ENCODE measurements at places on chromosomes 5 and 9. TPM values are rescaled to one million over a fixed set of nuclear protein-coding genes. Genes with fewer than 3 reads are reported as not detected.

DNA sequence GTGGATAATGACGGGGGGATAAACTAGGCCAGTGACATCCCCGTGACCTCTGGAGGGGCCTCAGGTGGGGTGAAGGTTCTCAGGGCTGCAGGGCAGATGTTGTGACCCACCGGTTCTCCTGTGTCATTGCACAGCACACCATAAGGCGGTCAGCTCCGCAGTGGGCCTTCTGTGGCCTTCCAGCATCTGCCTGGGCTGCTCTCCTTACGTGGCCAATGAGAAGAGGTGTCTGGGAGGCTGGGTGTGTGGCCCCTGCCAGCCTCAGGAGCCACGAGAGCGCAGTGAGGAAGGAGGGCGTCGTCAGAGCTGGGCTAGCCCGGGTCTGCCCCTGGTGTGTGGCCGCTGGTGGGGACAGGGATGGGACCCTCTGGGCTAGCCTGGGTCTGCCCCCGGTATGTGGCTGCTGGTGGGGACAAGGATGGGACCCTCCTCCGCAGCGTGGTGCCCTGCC lies 48.7 kb downstream of the COL5A1 start:
- no peak for DNase-seq

DNA sequence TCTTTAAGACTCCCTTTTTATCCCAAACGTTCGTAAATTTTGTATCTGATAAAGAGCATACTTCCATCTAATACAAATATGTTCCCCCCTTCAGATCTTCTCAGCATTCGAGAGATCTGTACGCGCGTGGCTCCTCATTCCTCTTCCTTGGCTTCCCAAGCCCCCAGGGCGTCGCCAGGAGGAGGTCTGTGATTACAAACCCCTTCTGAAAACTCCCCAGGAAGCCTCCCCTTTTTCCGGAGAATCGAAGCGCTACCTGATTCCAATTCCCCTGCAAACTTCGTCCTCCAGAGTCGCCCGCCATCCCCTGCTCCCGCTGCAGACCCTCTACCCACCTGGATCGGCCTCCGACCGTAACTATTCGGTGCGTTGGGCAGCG lies 19.9 kb downstream of the CDKN2A start:
- DNase-seq = no peak

DNA sequence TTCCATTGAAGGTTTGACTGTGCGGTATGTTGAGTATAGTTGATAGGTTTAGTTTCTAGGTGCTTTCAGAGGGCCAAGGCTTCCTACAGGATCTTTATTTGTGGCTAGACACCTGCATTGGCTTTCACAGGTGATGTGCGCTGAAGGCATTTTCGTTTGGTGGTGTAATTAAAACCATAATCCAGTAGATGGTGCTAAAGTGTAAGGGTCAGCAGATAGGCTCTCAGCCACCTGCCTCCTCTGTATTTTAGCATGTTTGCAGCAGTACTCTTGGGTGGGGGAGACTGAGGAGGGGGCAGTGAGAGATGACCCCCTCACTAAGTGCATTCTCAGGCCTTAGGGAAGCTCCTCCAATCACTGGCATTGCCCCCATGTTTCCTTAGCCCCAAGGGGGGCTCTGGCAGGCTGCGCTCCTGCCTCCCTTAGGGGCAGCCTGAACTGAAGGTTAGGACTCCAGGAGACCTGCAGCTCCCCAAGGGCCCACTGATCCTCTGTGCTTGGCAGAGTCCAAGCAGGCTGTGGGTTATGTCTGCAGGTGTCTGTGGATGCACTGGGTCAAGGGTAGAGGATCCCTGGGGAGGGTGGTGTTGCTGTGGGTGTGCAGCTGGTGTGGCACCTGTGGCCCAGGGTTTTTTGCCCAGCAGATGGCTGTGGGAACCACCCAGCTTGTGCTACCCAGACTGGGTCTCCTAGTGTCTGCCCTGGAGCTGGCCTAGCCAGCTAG lies 23.4 kb downstream of the CDK20 start:
- DNase-seq = no peak

- DNase-seq = no peak
Observed at GRCh38 chr5:2756211-2757152, 5.0 kb upstream of the IRX2 start.

DNA sequence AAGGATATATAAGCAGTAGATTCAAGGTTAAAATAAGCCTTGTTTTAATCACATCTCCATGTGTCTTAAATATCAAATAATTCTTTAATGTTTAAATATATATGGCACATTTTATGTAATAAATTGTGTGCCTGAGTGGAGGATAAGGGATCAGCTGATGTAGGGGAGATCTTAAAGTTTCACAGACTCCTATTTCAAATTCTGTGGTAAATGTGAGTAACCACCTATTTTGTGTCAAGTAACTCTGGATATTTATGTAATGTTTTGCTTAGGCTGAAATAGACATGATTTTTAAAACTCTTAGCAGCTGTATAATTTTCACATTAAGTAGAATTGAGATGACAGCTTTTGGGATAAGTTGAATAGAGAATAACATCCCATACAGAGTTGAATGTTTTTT lies 41.3 kb upstream of the ITGA2 start:
- no peak for DNase-seq

DNA sequence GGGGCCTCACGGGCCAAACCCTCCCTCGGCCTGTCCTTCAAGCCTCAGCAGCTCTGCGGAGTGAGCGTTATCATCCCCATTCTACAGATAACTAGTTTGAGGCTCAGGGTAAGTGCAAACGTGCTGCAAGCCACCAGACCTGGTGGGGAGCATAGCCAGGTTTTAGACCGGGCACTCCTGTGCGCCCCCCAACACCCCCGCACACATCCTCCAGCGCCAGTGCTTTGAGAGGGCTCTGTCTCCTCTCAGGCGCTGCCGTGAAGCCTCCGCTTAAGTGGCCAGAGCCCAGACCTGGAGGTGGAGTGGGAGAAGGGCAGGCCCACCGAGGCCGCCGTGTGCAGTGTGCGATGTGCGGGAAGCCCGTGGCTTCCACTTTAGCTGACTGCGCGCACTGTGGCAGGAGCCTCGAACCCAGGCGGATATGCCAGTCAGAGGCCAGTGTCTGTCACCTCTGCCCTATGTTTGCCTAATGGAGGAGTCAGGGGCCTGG lies 1.6 kb upstream of the MGAT1 start:
- no peak for DNase-seq

DNA sequence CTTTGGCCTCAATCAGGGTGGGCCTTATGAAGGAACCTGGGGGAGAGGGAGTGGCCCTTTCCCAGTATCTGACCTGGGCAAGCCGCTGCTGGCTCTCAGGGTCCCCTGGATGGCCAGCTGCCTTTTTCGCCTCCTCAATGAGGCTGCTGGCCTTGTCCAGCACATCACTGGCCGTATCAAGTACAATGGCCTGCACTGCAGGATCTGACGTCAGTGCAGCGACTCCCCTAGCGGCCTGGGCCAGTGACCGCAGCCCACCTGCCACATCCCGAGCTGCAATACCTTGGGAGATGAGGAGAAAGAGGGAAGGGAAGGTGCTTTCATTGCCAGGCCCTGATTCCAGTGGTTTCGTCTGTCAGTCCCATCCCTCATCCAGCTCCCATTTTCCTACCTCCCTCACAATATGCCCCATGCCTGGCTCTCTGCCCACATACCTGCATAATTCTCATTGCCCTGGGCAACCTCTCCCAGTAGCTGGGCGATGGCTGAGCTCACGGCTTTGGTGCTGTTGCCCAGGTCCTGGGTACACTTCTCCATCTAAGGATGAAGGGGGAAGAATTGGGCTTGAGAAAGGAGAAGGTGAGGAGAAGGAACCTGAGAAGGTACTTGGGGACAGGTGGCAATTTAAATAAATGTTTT lies 19.1 kb downstream of the TLN1 start:
- no peak for DNase-seq

DNA sequence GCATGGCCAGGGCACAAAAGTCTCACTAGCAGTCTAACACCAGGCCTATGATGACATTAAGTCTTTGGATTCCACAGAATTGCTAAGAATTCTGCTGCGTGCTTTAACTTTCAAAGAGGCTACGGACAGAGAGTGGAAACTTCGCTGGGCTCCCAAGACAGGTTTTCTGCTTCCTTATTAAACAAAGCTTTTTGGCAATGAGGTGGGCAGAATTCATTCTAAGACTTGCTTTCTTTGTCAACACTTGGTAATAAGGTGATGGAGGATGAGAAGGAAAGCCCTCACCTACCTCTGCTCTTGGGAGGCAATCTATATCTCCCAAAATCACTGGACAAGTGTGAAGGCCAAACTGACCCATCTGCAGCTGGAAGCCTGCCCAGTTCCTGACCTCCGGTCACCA lies 231.9 kb downstream of the ATPSCKMT start:
- no peak for DNase-seq

DNA sequence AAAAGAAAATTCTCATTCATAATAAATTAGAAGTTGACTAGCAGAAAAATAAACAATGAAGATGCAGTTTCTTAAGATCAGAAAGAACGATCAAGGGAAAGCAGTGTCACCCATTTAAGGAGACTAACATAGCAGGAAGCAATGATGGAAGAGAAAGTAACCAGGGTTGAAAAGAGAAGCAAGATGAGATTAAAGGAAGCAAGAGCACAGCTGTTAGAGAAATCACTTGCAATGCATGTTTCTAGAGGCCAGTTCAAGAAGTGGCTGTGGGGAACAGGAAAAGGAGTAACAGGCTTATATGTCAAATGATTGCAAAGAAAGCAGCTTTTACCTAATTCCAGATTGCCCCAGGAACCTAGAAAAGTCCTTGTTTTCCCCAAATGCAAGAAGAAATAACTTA lies 46.8 kb upstream of the SLC1A1 start:
- no peak for DNase-seq

- no peak for DNase-seq
Observed at GRCh38 chr5:124995421-124995820, 249.0 kb upstream of the ZNF608 start.

DNA sequence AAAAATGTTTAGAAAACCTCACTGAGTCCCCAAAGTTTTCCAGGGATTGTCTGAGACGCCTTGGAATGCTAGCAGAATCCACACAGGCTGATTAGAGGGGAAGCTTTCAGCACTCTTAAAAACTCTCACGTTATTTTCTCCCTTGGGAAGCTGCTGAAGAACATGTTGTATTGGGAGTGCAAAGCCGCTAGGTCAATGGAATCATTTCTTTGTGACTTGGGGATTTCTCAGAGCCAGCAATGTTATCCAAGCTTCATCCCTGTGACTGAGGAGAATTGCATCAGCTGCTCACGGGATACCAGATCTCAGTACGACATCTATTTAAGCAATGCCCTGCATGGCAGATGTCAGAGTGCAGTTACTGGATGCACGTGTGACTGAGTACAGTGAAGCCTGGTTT lies 426.4 kb upstream of the MPDZ start:
- no peak for DNase-seq

DNA sequence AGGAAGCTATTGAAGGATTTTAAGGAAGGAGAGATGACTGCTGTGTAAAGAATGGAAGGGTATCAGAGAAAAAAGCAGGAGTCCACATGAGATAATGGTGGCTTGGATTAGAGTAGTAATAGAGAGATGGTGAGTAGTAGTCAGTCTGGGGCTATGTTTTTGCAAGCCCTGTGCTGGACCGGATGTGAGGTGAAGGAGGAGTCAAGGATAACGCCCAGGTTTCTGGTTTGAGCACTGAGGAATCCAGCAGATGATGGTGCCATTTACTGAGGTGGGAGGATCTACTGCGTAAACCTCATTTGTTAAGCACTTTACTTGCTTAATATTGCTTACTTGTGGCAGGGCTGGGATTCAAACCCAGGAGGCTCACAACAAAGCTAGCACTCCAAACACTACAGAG lies 1.1 kb downstream of the TIGD6 start:
- DNase-seq = no peak

DNA sequence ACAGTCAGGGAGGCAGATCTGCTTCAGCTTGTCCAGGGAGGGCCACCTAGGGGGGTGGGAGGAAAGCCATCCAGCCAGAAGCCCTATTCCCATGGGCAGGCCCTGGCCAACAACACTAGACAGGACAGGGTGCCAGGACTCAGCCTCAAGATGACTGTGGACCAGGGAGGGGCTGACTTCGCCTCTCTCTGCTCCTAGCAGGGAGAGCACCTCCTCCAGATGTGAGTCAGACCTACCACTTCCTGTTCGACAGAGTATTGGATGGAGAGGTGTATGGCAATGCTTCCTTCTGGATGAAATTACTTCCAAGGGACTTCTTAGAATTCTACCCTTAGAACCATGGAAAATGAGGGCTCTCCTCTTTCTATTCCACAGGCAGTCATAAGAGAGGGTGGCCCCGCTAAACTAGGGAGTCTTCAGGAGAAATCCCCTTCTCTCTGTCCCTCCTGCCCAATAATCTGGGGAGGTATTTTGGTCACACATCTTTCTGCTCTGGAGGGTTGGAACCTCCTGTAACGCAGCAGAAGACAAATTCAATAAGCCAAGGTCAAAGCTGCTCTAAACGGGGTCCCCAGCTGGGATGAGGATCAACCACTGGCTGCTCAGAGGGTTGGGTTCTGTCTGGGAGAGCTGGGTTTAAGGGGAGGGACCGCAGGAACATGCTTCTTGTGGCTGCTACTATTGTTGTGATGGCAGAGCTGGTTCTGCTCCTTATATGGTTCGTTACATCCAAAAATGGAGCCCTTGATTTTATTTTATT lies 23.2 kb upstream of the RCL1 start:
- no peak for DNase-seq

DNA sequence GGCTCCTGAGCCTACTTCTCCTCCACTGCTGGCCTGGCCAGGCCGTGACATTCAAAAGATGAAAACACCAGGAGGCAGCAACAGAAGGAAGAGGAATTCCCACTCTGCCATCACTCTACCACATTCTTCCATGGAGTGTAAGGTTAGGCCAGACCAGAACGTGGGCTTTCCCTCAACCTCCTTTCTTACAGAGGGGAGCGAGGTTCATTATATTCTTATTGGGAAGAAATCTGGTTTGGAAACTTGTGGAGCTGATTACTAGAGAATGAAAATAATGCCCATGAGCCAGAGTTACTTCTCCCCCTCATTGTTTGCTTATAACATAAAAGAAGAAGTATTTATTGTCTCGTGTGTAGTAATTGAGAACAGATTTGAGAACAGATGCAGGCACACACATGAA lies 136.3 kb upstream of the BASP1 start:
- no peak for DNase-seq

GRCh38 chr5:124262470-124262869 lies 484.0 kb downstream of the ZNF608 start:
- no peak for DNase-seq

- DNase-seq = no peak
Observed at GRCh38 chr9:98227883-98228282, 27.6 kb downstream of the TBC1D2 start.

DNA sequence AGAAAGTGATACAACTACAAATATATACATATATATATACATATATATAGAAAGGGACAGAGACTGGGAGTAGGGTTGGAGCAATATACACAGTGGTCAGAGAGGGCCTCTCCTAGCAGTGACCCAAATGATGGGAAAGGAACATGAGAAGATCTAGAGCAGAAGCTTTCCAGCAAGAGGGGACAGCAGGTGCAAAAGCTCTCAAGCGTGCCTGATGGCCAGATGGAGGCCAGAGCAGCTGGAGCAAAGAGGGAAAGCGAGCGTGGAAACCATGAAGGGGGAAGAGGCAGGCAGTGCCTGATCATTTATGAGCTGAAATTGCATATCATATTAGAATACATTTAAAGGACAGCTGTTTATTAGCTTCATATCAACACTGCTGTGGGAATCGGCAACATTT lies 7.6 kb upstream of the GRPEL2 start:
- no peak for DNase-seq

Gene SEMA6A
- polyA plus RNA-seq = 64.9 TPM

Gene SNCAIP
- 24.7 TPM for polyA plus RNA-seq

Gene RAB3C
- 1.2 TPM for polyA plus RNA-seq

Gene FAT2
- 4.6 TPM for polyA plus RNA-seq

Gene PCA3
- 2.5 TPM for polyA plus RNA-seq

Gene UGCG
- 66.8 TPM for polyA plus RNA-seq

Gene PNPLA7
- polyA plus RNA-seq = 2.4 TPM

Gene KLF9
- polyA plus RNA-seq = 10.1 TPM

Gene C1QTNF2
- polyA plus RNA-seq = 2.3 TPM

Data from renal cortex interstitium (tissue), 15 donors.